Left hindlimb (tissue), 1 donor: ENCODE measurements at places on chromosomes 6 and 20.

DNA sequence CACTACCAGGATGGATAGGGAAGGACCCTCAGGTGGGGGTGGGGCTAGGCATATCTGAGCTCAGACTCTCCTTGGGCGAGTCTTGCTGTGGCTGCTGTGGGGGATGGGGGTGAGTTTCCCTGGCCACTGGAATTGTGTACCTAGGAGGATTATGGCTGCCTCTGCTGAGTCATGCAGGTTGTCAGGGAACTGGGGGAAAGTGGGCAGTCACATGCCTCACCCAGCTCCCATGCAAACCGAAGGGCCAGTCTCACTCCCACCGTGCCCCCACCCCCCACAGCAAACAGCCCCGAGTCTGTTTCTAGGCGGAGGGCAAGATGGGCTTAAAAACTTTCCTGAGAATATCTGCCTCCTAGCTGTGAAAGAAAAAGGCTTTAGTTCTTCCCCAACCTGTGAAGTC lies 210.3 kb upstream of the FERMT1 start:
- DNase-seq, result no peak

GRCh38 chr6:161168281-161168891 lies 105.5 kb downstream of the AGPAT4 start:
- DNase-seq, result no peak

GRCh38 chr6:166578536-166579236 lies 7.8 kb downstream of the RAMACL start:
- peak; percentile 6 for DNase-seq

DNA sequence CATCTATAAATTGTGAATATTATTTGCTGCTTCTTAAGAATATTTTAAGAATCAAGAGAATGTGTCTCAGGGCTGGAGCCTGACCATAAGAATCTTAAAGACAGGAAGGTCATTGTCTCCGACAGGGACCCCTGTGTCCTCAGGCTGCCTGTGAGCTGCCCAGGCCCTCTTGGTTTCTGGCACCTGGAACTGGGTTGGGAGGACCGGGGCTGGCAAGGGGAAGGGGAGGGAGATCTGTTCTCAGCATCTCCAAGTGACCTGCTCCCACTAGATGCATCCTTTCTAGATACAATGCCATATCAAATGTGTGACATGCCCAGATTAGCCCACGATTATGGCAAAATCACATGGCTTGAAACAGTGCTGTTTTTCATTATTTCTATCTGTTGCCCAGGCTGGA lies 110.5 kb downstream of the SCML4 start:
- DNase-seq, result no peak

GRCh38 chr6:10685092-10685915 lies 9.1 kb downstream of the C6orf52 start:
- no peak for DNase-seq

DNA sequence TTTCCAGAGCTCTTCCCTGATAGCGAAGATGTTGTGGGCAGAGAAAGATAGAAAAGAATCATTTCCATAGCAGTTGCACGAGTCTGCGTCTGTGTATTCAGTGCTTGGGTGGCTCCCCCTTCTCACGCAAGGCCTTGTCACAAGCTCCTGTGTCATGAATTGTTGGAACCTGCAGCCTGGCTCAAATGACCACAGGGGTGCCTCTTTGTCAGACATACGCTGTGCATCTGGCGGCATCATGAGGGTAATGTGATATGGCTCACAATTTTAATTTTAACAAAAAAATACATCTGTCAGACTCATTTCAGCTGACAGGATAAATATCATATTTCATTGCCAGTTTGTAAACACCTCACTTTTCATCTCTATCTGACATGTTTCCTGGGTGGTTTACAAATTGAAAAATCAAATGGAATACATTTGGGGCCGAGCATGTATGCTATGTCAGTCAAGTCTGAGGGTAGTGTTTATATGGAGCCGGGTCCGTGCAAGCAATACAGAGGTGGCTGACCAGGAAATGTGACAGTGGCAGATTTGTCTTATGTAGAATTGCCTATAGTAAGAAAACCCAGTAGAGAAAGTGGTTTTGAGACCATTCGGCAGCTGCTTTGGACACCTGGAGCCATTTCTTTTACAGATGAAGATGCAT lies 90.9 kb downstream of the CAP2 start:
- no peak for DNase-seq

- DNase-seq, result no peak
These were observed 136.4 kb downstream of the OR2B2 start for GRCh38 chr6:27775796-27776184.

DNA sequence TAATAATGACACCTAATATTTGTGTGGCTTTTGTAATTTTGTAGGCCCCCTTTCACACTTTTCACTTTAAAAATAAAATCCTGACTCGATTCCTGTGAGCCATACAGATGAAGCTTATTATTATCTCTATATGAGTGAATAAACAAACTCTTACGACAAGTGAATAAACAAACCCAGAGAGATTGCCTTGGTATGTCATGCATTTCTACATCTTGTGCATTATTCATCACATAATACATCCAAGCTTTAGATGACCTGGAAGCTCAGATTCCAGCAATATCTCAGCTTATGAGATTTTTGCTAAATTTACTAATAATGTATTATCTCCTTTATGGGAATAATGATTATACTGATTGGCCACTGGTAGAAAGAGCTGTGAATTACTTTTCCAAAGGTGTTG lies 248.2 kb downstream of the TBX18 start:
- DNase-seq, result no peak
